CD14-positive monocyte (primary cell): ENCODE measurements at places on chromosomes 4 and X. TPM values are rescaled to one million over a fixed set of nuclear protein-coding genes. Genes with fewer than 3 reads are reported as not detected.

The EMCN gene
- not detected for polyA plus RNA-seq

The AMOT gene
- polyA plus RNA-seq, result 0.03 and 0.11 TPM in 2 replicates

DNA sequence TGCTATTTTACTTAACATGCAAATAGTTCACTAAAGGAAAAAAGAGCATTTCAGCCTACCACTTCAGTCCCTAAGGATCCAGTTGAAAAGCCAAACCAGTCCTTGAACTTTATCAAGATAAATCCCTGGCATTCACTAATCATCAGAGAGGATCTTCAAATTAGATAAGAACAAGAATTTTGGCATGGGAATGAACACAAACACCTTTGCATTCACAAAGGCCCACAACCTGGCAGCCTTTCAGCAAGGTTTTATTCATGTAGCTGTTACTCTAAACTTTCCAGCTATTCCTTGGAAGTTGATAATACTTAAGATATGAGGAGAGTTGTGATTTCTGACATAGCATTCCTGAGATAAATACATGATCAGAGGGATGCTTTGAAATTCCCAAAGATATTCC lies 193.4 kb downstream of the LRBA start:
- H3K27ac ChIP-seq, result no peak overlapping the region
- H3K4me3 ChIP-seq, result no peak overlapping the region
- H3K27me3 ChIP-seq, result no peaks in the 10 kb centered on the region
- H3K4me1 ChIP-seq, result no peaks in the 10 kb centered on the region
- DNase-seq, result no peak

The SRPX2 gene
- polyA plus RNA-seq, result not detected

The MAGEC1 gene
- polyA plus RNA-seq, result not detected

- no peak for DNase-seq
- H3K4me1 ChIP-seq, result no peaks in the 10 kb centered on the region
- no peaks in the 10 kb centered on the region for H3K36me3 ChIP-seq
- H3K4me3 ChIP-seq, result no peak overlapping the region
Observed at GRCh38 chr4:126756050-126756829, 876.5 kb upstream of the INTU start.

DNA sequence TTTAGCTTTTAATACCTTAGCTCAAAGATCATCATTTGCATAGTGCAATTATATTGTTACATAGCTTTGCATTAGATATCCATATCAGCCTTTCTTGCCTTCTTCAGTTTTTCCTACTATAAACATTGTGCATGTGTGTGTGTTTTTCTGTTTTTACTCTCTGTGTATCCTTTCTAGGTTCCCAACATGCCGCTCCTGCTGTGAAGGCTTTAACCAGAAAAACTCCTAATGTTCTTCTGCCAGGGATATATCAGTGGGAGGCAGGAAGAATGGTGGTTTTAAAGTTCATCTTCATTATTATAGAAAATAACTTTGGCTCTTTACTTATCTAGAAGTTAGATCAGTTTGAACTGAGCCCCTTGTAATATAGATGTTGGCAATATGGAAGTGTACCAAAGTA lies 61.2 kb downstream of the CPE start:
- DNase-seq, result no peak
- peaks cover 2% of the 10 kb centered on the region for H3K27me3 ChIP-seq
- H3K4me1 ChIP-seq, result no peaks in the 10 kb centered on the region
- no peak overlapping the region for H3K27ac ChIP-seq
- H3K4me3 ChIP-seq, result no peak overlapping the region
